Astrocyte (in vitro differentiated cells and primary cell): ENCODE measurements at places on chromosomes 7 and 10.

- no peak for DNase-seq
- no peak overlapping the region for H3K4me3 ChIP-seq
- H3K4me1 ChIP-seq = peaks cover 44% of the 10 kb centered on the region
- H3K27ac ChIP-seq = no peak overlapping the region
- H3K27me3 ChIP-seq = no peaks in the 10 kb centered on the region
Observed at GRCh38 chr10:35451151-35452016, 115.1 kb downstream of the CCNY start.

DNA sequence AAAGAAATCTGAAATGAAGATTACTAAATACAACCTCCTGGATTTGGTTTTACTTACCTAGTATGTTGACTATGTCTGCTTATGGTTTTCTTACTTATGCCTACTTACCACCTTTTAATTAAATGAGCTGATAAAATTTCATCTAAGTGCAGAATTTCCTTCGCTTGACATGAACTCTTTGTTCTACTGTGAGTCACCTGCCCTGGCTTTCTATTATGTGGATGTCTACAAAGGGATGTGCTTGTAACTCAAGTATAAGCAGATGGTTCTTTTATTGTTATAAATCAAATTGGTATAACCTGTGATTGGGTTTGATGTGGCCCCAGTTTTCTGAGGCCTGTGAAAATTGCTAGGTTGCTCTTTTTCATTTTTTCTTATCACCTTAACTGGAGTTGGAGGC, 389.1 kb upstream of the ANKRD30A start:
- H3K27ac ChIP-seq = no peak overlapping the region
- H3K36me3 ChIP-seq = no peaks in the 10 kb centered on the region
- H3K27me3 ChIP-seq = no peaks in the 10 kb centered on the region
- H3K4me3 ChIP-seq = no peak overlapping the region
- DNase-seq = no peak

GRCh38 chr7:72919256-72919775, 5.6 kb upstream of the POM121 start:
- no peak for DNase-seq
- H3K4me1 ChIP-seq = peaks cover 7% of the 10 kb centered on the region
- no peaks in the 10 kb centered on the region for H3K27me3 ChIP-seq
- no peak overlapping the region for H3K4me3 ChIP-seq

- H3K4me1 ChIP-seq = no peaks in the 10 kb centered on the region
- H3K36me3 ChIP-seq = no peaks in the 10 kb centered on the region
- H3K4me3 ChIP-seq = no peak overlapping the region
Observed at GRCh38 chr10:44427037-44427436, 42.1 kb upstream of the CXCL12 start.

- no peak for DNase-seq
- peaks cover 9% of the 10 kb centered on the region for H3K4me1 ChIP-seq
- H3K36me3 ChIP-seq = no peaks in the 10 kb centered on the region
- H3K27me3 ChIP-seq = no peaks in the 10 kb centered on the region
- peak overlapping the region; percentile 7 for H3K4me3 ChIP-seq
Observed at GRCh38 chr10:77628906-77629730, 8.5 kb downstream of the KCNMA1 start.

DNA sequence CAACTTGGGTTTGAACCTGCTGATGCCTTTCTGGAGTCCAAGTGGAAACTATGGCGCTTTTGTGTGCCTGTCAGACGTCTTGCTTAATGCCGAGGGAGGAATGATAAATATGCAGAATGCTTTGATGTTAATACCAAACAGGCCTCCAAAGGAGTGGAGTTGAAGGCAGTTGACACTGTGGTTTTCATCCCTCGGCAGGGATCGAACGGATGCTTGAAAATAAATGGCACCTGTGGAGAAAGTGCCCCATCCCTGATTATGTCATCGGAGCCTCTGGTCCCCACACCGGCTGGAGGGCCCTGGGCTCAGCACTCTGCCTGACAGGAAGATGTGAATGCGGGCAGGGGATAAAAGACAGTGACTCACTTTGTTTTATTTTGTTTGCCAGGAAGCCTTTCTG, 148.7 kb upstream of the GPR26 start:
- DNase-seq = no peak
- H3K4me3 ChIP-seq = no peak overlapping the region
- no peaks in the 10 kb centered on the region for H3K27me3 ChIP-seq
- H3K4me1 ChIP-seq = no peaks in the 10 kb centered on the region
- H3K27ac ChIP-seq = no peak overlapping the region

- peaks cover 48% of the 10 kb centered on the region for H3K36me3 ChIP-seq
- no peak overlapping the region for H3K27ac ChIP-seq
- no peak for DNase-seq
- H3K4me3 ChIP-seq = no peak overlapping the region
- H3K4me1 ChIP-seq = no peaks in the 10 kb centered on the region
Observed at GRCh38 chr10:113148901-113149300, 198.9 kb downstream of the TCF7L2 start.

DNA sequence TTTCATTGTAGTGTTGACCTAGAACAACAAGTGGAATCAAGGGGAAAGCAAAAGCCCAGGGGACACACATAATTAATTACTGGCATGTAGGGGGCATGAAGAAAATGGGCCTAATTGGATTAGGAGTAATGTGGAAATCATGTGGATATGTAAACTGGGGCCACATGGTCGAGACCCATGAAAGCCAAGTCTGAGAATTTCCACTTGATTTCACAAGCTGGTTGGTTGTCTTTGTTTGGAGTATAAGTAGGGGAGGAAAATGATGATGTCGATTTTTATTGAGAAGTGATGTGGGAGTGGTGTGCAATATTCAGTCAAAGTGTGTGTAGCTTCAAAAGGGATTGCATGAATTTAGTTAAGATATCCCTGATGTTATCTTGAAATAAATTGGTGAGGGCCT, 131.8 kb downstream of the LRRC4 start:
- no peak for DNase-seq
- H3K4me1 ChIP-seq = peaks cover 20% of the 10 kb centered on the region
- no peak overlapping the region for H3K27ac ChIP-seq
- H3K4me3 ChIP-seq = no peak overlapping the region

DNA sequence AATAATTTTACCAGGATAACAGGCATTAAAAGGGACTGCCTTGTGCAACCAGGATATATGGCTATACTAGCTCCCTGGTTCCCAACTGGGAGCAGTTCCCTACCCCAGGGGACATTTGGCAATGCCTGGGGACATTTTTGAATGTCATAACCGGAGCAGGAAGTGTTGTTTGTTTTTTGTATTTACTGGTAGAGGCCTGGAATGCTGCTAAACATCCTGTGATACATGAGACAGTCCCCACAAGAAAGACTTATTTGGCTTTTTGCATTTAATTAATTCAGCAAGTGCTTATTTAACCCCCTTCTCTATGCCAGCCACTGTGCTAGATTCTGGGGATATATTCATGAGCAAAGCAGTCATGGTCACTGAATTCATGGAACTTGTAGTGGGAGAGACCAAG, 181.2 kb downstream of the BBS9 start:
- no peaks in the 10 kb centered on the region for H3K36me3 ChIP-seq
- H3K4me1 ChIP-seq = no peaks in the 10 kb centered on the region
- H3K27me3 ChIP-seq = no peaks in the 10 kb centered on the region
- DNase-seq = no peak
- H3K27ac ChIP-seq = no peak overlapping the region

DNA sequence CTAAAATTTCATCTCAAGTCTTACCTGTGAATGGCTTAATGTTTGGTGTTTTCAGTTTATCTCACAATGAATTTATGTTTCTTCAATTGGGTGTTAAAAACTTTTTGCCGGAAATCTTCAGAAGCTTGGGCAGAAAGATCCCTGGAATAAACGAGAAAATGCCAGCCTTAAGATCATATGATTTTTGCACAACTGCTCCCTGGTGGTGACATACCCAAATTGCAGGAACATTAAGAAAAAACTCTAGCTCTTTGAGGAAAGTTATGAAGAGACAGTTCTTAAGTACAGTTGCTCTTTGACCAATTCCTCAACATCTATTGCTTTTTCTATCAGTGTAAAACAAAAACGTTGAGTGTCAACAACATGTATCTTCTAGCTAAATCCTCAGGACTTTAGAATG, 48.2 kb upstream of the CREB5 start:
- no peak overlapping the region for H3K27ac ChIP-seq
- DNase-seq = no peak
- peaks cover 12% of the 10 kb centered on the region for H3K27me3 ChIP-seq
- no peaks in the 10 kb centered on the region for H3K36me3 ChIP-seq
- no peak overlapping the region for H3K4me3 ChIP-seq

- H3K36me3 ChIP-seq = no peaks in the 10 kb centered on the region
- DNase-seq = peak; percentile 82
- no peak overlapping the region for H3K4me3 ChIP-seq
- H3K27me3 ChIP-seq = no peaks in the 10 kb centered on the region
- no peak overlapping the region for H3K27ac ChIP-seq
Observed at GRCh38 chr7:48938539-48939295, 14.4 kb downstream of the CDC14C start.

GRCh38 chr10:96833220-96834001, 1.3 kb downstream of the LCOR start:
- H3K27ac ChIP-seq = peak overlapping the region; percentile 61
- no peaks in the 10 kb centered on the region for H3K36me3 ChIP-seq
- peak overlapping the region; percentile 67 for H3K4me3 ChIP-seq
- peak; percentile 45 for DNase-seq

GRCh38 chr7:23346316-23346715, 47.2 kb downstream of the MALSU1 start:
- peaks cover 30% of the 10 kb centered on the region for H3K36me3 ChIP-seq
- no peaks in the 10 kb centered on the region for H3K27me3 ChIP-seq
- H3K4me1 ChIP-seq = peaks cover 76% of the 10 kb centered on the region
- no peak for DNase-seq
- peak overlapping the region; percentile 8 for H3K27ac ChIP-seq

GRCh38 chr7:80232979-80233724, 98.5 kb downstream of the GNAI1 start:
- H3K27ac ChIP-seq = no peak overlapping the region
- no peak overlapping the region for H3K4me3 ChIP-seq
- DNase-seq = no peak

- H3K4me3 ChIP-seq = no peak overlapping the region
- no peaks in the 10 kb centered on the region for H3K36me3 ChIP-seq
- peaks cover 14% of the 10 kb centered on the region for H3K4me1 ChIP-seq
- DNase-seq = no peak
- no peak overlapping the region for H3K27ac ChIP-seq
- H3K27me3 ChIP-seq = no peaks in the 10 kb centered on the region
Observed at GRCh38 chr7:80609751-80610150, 28.7 kb upstream of the CD36 start.

DNA sequence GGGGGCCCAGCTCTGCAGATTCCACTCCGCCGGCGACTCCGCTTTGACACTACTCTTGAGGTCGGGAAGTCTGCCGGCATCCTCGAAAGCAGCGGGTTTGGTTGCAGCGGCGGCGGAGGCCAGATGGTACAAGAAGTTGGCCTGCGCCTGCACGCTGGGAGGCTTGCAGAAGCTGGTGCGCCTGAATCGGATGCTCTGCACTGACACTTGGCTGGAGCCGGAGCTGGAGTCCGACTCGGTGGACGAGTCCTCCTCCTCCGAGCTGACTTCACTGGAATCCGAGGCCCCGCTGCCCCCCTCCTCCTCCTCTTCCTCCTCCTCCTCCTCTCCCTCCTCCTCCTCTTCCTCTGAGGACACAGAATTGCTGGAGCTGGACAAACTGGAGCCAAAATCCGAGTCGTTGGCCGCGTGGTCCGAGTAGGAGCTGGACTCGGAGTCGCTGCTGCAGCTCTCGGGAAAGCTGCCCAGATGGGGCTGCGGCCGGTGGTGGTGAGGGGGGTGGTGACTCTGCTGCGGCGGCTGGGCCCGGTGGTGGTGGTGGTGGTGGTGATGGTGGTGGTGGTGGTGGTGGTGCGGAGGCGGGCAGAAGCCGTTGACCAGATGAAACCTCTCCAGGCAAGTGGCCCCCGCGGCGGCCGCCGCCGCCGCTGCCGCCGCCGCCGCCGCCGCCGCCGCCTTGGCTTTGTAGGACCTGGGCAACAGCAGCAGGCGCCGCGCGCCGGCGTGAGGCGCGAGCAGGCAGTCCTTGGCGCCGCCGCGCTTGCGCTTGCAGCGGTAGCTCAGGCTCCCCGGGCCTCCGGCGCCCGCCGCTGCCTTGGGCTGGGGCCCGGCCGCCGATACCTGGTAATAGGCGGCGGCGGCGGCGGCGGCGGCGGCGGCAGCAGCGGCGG, 9.0 kb downstream of the SKIDA1 start:
- peak overlapping the region; percentile 70 for H3K4me3 ChIP-seq
- H3K27me3 ChIP-seq = no peaks in the 10 kb centered on the region
- H3K4me1 ChIP-seq = peaks cover 57% of the 10 kb centered on the region
- H3K27ac ChIP-seq = peak overlapping the region; percentile 62
- peak; percentile 67 for DNase-seq

DNA sequence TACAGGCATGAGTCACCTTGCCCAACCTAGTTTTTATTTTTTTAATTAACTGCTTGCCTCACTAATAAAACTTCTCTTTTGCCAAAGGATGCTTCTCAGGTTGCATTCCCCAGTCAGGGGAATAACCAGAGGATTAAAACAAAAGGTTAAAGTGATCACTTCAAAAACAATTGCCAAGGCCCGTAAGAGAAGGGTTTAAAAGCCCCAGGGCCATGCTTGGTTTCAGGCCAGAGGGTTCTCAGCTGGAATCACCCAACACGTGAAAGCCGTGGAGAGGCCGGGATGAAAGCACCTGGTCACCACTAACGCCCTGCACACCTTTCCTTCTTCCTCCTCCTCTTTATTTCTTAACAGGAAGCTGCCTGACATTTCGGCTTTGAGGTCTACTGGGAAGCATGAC, 587.5 kb downstream of the PTPRN2 start:
- no peak overlapping the region for H3K27ac ChIP-seq
- H3K4me3 ChIP-seq = no peak overlapping the region
- no peaks in the 10 kb centered on the region for H3K36me3 ChIP-seq
- no peak for DNase-seq
- H3K27me3 ChIP-seq = no peaks in the 10 kb centered on the region

DNA sequence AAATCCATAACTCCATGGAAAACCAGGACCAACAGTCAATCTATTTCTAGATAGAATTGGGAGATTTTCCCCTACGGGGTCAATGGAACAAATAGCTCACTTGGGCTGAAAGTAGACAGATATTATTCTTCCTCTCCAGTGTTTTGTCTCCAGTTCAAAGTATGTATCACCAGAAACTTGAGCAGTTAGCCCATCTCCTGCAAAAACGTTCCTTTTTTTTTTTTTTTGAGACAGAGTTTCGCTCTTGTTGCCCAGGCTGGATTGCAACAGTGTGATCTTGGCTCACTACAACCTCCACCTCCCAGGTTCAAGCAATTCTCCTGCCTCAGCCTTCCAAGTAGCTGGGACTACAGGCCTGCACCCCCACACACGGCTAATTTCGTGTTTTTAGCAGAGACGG, 390.0 kb upstream of the AUTS2 start:
- peaks cover 10% of the 10 kb centered on the region for H3K4me1 ChIP-seq
- DNase-seq = no peak
- no peaks in the 10 kb centered on the region for H3K36me3 ChIP-seq
- no peak overlapping the region for H3K4me3 ChIP-seq
- H3K27ac ChIP-seq = no peak overlapping the region

DNA sequence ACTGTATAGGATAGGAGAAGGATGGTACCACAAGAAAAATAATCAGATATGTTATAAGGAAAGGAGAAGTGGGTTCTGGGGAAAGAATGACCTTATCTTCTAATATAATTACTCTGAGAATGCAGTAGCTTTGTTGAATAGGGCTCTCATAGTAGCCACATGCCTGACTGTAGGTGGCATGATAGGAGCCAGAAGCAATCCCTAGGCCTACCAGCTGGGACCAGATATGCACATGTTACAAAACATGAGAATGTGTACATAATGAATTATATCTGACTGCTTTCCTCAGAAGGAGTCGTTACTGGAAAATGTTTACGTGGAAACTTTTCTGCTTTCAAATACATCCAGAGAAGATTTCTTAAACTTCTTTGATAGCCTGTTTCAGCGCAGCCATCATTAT, 53.2 kb upstream of the FAM3C start:
- no peak overlapping the region for H3K27ac ChIP-seq
- no peaks in the 10 kb centered on the region for H3K4me1 ChIP-seq
- no peaks in the 10 kb centered on the region for H3K36me3 ChIP-seq
